ENCODE measurements at places on chromosomes 13 and 19.

GRCh38 chr19:56141417-56141993, 418 bp downstream of the ZNF444 start:
- no peak for DNase-seq

GRCh38 chr13:20989656-20990321, 71.6 kb downstream of the LATS2 start:
- no peak for DNase-seq

DNA sequence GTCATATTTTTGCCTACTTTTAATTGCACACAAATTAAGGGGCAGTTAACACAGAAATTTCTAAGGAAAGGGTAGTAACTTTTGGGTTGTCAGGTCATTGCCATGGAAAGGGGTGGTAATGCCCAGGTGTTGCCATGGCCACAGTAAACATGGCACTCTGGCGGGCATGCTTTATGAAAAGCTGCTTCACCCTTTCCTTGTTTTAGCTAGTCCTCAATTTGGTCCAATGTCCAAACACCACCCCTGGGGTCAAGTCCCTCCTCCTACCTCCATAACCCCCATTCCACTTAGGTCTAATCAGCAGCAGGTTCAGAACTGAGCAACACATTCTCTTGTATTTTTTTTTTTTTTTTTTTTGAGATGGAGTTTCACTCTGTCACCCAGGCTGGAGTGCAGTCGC, 6.6 kb downstream of the FFAR2 start:
- DNase-seq = no peak

DNA sequence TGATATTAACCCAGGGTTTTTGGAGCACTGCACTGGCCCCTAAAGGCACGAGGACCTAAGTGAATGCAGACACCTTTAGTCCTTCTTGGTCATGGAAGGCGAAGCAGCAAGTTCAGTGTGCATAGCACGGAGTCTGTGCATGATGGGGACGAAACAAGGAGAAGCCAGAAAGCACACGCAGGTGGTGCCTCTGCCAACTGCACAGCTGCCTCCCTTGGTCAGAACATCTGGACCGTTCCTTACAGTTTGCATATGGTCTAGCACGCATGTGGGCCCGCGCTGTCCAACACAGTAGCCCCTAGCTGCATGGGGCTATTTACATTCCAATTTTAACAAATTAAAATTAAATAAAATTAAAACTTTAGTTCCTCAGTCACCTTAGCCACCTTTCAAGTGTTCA, 44.0 kb downstream of the FLT3 start:
- DNase-seq = no peak

GRCh38 chr13:45353895-45354294, 12.9 kb upstream of the TPT1 start:
- DNase-seq = no peak

- DNase-seq = no peak
These were observed 23.2 kb downstream of the ANKRD27 start for GRCh38 chr19:32651729-32652140.

GRCh38 chr13:27135023-27135422, 36.6 kb downstream of the USP12 start:
- DNase-seq = no peak

- DNase-seq = no peak
These were observed 11.1 kb downstream of the PDE4A start for GRCh38 chr19:10431254-10431942.

DNA sequence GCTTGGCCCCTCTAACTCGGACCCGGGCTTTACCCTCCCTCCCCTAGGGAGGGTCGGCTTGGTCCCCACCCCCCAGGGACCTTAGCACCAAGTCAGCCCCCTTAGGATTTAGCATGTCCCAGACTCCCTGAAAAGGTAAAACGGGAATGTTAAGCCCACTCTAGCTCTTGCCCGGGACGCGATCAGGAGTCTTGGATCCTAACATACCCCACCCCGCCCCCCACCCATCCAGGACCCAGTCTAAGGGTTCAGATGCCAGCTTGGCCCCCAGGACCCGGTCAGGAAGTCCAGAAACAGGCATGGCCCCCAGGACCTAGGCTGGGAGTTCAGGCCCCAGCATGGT, 437 bp downstream of the EPOR start:
- DNase-seq = no peak
